Hepatocyte (in vitro differentiated cells): ENCODE measurements at places on chromosomes 7 and 10. TPM values are rescaled to one million over a fixed set of nuclear protein-coding genes. Genes with fewer than 3 reads are reported as not detected.

OGA gene
- 66.4 and 76.8 TPM in 2 replicates for total RNA-seq

SP4 gene
- total RNA-seq, result 7.5 and 8.0 TPM in 2 replicates

CAV1 gene
- 36.0 and 47.8 TPM in 2 replicates for total RNA-seq

KCND2 gene
- 2.6 and 3.6 TPM in 2 replicates for total RNA-seq

TMEM213 gene
- 0.03 TPM in 1 of 2 replicates, not detected in the other for total RNA-seq

- no peak for DNase-seq
- no peaks in the 10 kb centered on the region for H3K4me1 ChIP-seq
- no peak overlapping the region for H3K4me3 ChIP-seq
- no peaks in the 10 kb centered on the region for H3K36me3 ChIP-seq
- no peaks in the 10 kb centered on the region for H3K27me3 ChIP-seq
Observed at GRCh38 chr10:128419466-128420019, 293.3 kb upstream of the MKI67 start.

- DNase-seq, result peak; percentile 59
- no peak overlapping the region for H3K27ac ChIP-seq
- peaks cover 25% of the 10 kb centered on the region for H3K4me1 ChIP-seq
- H3K27me3 ChIP-seq, result no peaks in the 10 kb centered on the region
- no peak overlapping the region for H3K4me3 ChIP-seq
- H3K36me3 ChIP-seq, result no peaks in the 10 kb centered on the region
Observed at GRCh38 chr7:73976761-73977618, 51.0 kb upstream of the ELN start.

DNA sequence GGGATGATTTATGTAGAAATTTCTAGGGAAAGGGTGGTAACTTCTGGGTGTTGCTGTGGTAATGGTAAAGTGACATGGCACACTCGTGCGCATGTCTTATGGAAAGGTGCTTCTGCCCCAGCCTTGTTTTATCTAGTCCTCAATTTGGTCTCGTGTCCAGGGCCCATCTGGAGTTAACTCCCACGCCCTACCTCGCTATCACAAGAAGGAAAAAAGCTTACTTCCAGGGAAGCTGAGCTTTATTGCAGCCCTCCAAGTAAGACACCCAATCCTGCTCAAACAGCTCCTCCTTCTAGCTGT lies 611.8 kb downstream of the TNS3 start:
- no peaks in the 10 kb centered on the region for H3K27me3 ChIP-seq
- DNase-seq, result no peak
- no peaks in the 10 kb centered on the region for H3K4me1 ChIP-seq
- no peak overlapping the region for H3K4me3 ChIP-seq
- H3K27ac ChIP-seq, result no peak overlapping the region

DNA sequence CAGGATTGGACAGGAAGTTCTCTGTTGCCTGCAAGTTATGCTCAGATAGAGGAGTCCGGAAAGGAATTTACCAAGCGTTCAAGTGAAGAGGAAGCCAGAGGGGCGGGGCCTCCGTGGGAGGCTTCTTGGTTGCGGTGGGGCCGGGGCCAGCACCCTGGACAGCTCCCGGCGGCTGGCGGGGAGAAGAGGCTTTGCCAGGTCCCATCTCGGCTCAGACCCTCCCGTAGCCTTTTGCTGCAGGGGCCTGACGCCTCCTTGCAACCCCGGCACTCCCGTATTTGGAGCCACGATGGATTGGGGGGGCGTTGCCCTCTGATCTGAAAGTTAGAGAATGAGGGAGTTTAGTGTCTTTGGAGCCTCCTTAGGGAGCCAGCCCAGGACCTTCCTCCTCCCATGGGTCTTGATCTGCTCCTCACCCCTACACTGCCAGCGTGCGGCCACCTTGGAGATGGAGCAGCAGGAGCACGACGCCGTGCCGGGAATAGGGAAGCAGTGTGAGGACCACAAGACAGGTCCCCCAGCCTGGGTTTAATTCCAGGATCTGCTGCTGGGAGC lies 3.1 kb upstream of the SLC18A3 start:
- H3K4me3 ChIP-seq, result no peak overlapping the region
- no peak overlapping the region for H3K27ac ChIP-seq
- peaks cover 70% of the 10 kb centered on the region for H3K27me3 ChIP-seq

DNA sequence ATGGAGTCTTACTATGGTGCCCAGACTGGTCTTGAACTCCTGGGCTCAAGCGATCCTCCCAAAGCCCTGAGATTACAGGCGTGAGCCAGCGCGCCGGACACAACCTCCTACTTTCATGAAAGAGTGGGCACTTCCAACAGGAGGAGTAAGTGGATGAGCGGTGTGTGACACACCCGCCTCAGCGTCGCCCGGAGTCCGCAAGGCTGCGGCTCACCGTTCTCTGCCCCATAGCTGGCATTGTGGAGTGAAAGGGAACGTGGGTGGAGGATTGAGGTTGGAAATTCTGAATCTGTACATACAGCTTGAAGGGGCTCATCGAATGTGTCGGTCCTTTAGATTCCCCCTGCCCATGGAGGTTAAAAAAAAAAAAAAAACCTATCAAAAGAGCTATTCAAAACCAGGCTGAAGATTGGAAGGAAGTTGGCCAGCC lies 524 bp upstream of the PRXL2A start:
- H3K27ac ChIP-seq, result peak overlapping the region; percentile 94
- H3K4me1 ChIP-seq, result peaks cover 36% of the 10 kb centered on the region
- H3K4me3 ChIP-seq, result peak overlapping the region; percentile 95
- peak; percentile 68 for DNase-seq

DNA sequence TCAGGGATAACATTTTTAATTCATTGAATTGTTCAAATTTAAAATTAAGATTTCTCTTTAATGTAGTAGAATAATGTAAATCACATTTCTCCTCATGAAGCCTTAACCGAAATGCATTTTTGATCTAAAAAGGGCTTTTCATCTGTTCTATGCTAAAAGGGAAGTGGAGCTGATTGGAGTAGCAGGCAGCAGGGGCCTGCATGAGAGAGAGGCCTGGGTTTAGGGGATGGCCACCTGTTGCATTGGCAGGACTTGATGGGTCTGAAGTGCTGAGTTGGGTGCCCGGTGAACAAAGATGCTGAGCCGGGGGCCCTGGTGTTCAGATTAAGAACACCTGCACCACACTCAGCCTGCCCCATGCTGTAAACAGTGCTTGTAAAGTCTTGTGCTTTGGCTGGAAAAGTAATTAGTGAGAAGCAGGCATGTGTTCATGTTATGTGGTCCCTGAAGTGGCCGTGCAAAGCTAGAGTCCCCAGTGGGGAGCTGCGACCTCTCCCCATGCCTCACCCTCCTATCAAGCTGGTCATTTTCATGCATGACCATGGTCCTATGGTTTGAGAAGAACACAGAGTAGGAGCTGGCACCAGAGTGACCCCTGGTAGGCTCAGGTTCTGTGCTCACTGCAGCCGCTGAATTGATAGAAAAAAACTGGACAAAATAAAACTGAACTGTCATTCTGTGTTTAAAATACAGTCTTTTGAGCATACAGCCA lies 124.3 kb downstream of the ADCY1 start:
- H3K27ac ChIP-seq, result no peak overlapping the region
- H3K4me3 ChIP-seq, result no peak overlapping the region
- no peaks in the 10 kb centered on the region for H3K4me1 ChIP-seq
- H3K27me3 ChIP-seq, result no peaks in the 10 kb centered on the region

DNA sequence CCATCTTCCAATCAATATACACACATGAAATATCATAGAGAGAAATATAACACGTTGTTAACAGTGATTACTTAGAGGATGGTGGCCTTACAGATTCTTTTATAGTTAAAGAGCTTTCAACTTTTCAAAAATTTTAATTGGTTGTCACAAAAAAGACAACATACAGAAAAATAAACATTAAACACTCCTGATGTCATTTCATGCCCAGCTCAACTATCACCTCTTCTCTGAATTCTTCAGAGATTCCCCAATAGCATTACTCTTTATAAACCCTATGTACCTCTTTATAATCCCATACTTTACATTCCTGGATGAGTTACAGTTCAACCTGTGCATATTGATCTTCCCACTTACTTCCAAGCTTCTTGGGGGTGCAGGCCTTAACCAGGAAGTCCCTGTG lies 159.8 kb downstream of the POU6F2 start:
- H3K4me3 ChIP-seq, result no peak overlapping the region
- H3K27ac ChIP-seq, result no peak overlapping the region
- H3K4me1 ChIP-seq, result no peaks in the 10 kb centered on the region
- H3K36me3 ChIP-seq, result no peaks in the 10 kb centered on the region
- no peak for DNase-seq

DNA sequence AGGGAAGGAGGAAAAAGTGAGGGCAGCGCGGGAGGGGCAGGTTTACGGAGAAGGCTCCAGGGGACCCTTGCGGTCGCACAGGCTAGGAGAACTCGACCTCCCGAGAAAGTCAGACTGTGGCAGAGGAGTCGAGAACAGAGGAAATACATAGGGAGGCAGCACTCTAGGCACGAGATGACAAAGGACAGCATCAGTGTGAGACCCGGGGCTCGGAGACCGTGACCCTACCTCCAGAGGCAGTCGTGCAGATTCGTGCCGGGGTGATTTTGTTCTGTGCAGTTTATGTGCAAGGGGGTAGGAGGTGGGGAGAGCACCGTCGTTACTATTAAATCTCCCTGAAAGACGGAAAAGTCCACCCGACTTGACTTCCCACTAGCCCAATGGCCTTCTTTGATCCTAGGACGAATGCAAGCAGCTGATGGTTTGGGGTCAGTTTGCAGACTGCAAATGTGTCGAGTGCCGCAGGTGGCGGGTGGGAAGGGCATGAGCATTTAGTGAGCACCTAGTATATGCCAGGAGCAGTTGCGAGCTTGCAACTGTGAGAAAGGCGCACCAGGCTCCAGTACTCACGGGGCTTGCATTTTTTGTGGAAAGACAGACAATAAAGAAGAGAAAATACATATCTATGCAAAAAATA lies 674 bp upstream of the OSBPL3 start:
- no peaks in the 10 kb centered on the region for H3K27me3 ChIP-seq
- DNase-seq, result peak; percentile 58
- H3K36me3 ChIP-seq, result no peaks in the 10 kb centered on the region
- H3K4me3 ChIP-seq, result peak overlapping the region; percentile 30

- H3K4me1 ChIP-seq, result no peaks in the 10 kb centered on the region
- H3K27me3 ChIP-seq, result no peaks in the 10 kb centered on the region
- H3K27ac ChIP-seq, result no peak overlapping the region
- H3K4me3 ChIP-seq, result no peak overlapping the region
- no peak for DNase-seq
- H3K36me3 ChIP-seq, result no peaks in the 10 kb centered on the region
Observed at GRCh38 chr7:37786741-37787569, 61.4 kb upstream of the NME8 start.

GRCh38 chr7:22350466-22351328 lies 6.3 kb downstream of the RAPGEF5 start:
- peaks cover 20% of the 10 kb centered on the region for H3K4me1 ChIP-seq
- no peak overlapping the region for H3K4me3 ChIP-seq
- H3K36me3 ChIP-seq, result no peaks in the 10 kb centered on the region
- H3K27me3 ChIP-seq, result no peaks in the 10 kb centered on the region
- DNase-seq, result peak; percentile 59

- DNase-seq, result peak; percentile 57
- no peak overlapping the region for H3K27ac ChIP-seq
- H3K4me1 ChIP-seq, result no peaks in the 10 kb centered on the region
Observed at GRCh38 chr10:127694580-127695193, 42.3 kb upstream of the FOXI2 start.
